ENCODE measurements at places on chromosomes 3 and 15.

GRCh38 chr3:17356585-17356984 is 385.8 kb downstream of the TBC1D5 start:
- no peak for DNase-seq

GRCh38 chr15:26129852-26130251 is 266.7 kb upstream of the ATP10A start:
- no peak for DNase-seq

- DNase-seq = no peak
Observed at GRCh38 chr3:179697736-179698332, 45.0 kb downstream of the USP13 start.

DNA sequence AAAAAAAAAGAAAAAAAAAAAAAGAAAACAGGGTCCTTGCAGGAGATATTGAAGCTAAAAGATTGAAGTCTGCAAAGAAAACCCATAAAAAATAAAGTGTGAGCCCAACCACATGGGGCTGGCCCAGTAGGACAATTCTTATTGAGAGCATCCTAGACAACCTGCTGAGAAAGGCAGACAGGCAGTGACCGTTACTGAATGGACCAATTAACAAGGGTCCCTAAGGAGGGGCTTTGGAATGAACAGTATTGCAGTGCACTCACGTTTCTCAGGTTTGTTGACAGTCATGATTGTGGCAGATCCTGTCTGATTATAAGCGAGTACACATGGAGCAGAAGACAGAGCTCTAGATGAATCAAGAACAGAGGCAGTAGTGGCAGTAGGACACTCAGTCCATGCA is 168.6 kb downstream of the LSAMP start:
- DNase-seq = no peak

Data from stimulated activated CD8-positive, alpha-beta memory T cell treated with anti-CD3 and anti-CD28 coated beads, Interleukin-15, amount 100 ng/mL, for 48 hours (primary cell).